ENCODE measurements at places on chromosomes 4 and X.
A peak's percentile ranks its signal among the peaks of the same experiment; 100 is the strongest.

- DNase-seq, result no peak
Observed at GRCh38 chrX:69298466-69299140, 133.3 kb upstream of the PJA1 start.

- no peak for DNase-seq
Observed at GRCh38 chrX:25083661-25084060, 67.9 kb upstream of the ARX start.

GRCh38 chrX:139890991-139891700 lies 41.7 kb downstream of the ATP11C start:
- no peak for DNase-seq

DNA sequence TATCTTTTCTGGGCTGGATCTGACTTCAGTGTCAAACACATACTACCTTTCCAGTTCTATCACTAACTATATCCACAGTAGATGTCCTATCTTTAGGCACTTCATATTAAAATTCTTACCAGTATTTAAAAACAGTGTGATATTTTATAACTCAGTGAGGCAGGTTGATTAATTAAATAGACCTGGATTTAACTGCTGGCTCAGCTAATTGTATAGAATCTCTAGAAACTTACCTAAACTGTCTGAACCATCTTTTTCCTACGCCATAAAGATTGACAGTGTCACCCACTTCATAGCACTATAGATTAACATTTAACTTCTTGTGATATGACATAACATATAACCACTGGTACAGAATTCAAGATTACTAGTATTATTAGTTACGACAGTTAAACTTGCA lies 935.3 kb downstream of the FAT4 start:
- DNase-seq, result no peak

DNA sequence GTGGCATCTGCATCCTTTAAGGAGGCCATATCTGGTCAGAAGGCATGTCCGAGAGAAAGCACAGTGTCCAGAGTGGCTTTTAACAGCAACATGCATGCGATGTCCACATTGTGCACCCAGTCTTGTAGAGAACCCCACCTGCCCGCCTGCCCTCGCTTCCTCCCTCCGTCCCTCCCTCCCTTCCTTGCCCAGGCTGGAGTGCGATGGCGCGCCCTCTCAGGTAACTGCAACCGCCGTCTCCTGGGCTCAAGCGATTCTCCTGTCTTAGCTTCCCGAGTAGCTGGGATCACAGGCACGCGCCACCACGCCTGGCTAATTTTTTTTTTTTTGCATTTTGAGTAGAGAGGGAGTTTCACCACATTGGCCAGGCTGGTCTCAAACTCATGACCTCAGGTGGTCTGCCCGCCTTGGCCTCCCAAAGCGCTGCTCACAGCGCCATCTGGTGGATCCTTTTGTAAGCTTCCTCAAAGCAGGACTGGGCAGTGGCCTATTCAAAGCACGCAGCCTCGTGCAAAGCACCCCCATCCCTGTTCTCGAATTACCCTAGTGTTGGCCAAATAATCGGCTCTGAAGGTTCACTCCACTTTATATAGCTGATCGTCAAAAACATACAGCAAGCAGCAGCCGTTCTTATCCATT lies 15.0 kb downstream of the BRCC3 start:
- DNase-seq, result no peak

DNA sequence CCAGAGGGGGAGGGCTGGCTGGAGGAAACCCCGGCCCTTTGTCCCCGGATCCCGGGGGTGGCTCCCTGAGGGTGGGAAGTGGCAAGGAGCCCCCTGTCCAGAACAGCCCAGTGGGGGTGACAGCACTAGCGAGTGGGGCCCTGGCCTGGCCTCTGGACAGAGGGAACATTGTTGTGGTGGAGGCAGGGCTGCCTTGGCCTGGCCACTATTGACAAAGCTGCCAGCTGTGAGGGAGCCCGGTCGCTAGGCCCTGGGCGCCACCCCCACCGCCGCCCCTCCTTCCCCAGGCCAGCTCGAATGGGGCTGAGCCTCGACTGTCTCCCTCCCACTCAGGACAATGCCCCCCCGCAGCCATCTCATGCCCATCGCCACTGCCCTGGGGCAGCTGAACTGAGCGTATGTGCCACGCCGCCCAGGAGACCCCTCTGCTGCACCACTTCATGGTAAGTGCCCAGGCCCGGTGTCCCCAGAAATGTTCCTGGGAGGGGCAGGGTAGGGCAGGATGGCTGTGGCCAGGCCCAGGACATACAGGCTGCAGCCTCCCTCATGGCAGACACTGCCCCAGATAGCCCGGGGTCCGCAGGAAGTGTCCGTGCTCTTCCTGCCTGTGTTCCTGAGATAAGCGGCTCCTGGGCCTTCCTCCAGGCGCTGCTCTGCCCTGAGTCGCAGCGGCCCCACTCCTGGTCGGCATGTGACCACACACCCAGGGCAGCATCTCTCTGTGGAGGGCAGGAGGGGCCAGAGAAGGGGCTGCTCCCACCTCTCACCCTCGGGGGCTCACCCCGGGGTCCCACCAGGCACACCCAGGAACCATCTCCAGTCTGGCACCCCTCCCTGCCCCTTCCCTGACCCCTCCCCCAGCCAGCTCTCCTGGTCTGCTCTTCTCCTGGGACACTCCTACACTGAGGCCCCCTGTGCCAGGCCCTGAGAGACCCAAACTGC lies 1.4 kb downstream of the PLXNB3 start:
- no peak for DNase-seq

- DNase-seq, result no peak
Observed at GRCh38 chrX:107207089-107207488, 678 bp downstream of the DNAAF6 start.

GRCh38 chr4:152014280-152014679 lies 253.5 kb upstream of the GATB start:
- DNase-seq, result no peak

DNA sequence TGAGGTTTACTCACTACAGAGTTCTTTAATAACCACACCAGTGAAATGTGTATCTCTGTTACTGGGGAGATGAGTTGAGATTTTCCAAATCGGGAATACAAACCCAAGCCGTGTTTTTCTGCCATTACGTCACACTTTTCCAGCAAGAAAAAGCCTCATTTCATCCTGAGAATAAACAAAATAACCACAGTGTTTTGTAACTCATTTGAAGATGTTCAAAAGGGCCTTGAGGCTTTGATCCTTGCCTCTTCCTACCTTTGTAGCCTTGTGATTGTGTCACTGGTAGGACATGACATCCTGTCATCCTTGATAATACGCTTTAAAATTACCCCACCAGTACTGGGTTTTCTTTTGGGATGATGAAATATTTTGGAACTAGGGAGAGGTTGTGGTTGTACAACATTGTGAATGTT lies 2.9 kb downstream of the USP11 start:
- DNase-seq, result no peak

GRCh38 chr4:145609481-145610427 lies 9.4 kb upstream of the MMAA start:
- no peak for DNase-seq

GRCh38 chr4:122131562-122132157 lies 20.5 kb upstream of the BLTP1 start:
- DNase-seq, result no peak

DNA sequence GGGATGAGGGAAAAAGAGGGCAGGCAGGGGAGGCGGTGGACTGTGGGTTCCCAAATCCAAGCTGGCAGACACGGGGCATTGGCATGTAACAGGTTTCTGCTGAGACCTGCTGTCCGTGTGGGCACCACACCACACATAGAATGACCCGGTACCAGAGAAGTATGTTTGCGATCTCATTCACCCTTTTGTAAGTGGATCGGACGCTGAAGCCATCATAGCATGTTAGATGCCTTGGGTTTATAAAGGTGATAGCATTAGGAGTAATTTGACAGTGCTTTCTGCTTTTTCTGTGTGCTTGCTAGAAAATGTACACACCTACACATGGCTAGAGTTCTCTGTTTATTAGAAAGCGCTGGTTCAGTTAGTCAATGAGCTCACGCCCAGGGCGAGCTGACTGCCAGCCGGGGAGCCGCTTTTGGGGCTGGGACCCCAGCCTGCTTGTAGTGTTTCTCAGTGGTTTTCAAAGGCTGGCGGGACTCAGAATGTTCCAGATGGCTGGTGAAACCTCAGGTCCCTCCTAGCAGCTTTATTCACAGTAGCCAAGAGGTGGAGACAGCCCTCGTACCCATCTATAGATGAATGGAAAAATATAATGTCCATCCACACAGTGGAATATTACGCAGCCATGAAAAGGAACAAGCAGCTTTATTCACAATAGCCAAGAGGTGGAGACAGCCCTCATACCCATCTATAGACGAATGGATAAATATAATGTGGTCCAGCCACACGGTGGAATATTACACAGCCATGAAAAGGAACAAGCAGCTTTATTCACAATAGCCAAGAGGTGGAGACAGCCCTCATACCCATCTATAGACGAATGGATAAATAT lies 579 bp downstream of the IL3RA start:
- DNase-seq, result no peak

DNA sequence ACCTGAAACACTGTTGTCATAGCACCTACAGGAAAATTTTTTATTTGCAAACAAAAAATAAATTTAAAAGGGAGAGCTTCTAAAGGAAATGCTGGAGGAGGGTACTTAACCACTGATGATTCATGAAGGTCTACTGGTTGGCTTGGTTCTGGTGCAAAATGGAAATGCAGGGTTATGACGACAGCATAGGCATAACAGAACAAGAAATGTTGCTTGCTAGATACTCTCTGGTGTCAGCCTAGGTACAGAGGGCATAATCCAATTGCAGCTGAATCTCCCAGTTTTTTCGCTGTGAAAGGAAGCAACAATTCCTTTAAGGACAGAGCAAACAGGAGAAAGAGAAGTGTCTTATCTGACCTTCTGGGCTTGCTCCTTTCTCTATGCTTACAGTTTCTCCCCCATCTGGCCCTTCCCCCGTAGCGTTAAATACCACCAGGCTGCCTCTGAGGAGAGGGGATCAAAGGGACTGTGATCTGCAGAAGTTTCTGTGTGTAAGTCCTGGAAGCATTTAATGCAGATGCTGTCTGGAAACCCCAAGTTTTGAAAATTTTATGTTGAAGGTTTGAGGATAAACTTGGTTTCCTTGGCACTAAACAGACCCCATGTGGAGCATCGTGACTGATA lies 23.7 kb upstream of the CASK start:
- no peak for DNase-seq

GRCh38 chr4:30696191-30696590 lies 24.0 kb upstream of the PCDH7 start:
- DNase-seq, result no peak

GRCh38 chrX:13015536-13016236 lies 28.7 kb downstream of the FAM9C start:
- DNase-seq, result no peak

DNA sequence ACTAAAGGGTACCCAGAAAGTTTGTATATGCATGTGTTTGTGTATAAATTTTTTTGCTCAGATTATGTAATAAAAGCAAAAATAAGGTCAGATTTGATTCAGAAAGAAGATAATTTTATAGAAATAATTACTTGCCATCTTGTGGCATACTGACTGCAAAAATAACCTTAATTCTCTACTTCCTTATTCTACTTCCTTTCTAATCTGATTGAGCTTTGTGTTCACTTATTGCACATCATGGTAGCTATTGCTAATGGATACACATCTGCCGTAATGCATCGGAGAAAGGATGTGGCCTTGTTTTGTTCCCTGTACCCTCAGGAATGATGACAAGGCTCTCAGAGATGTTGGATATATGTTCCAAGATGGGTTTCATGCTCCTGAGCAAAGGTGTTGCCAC lies 10.5 kb upstream of the GNPDA2 start:
- DNase-seq, result no peak

GRCh38 chr4:188109157-188109755 lies at the start of gene TRIML2:
Gene TRIML2, minus strand, starts transcription at chr4:188109603. Its CDS starts 4,235 bp downstream, at chr4:188105368.
- no peak for DNase-seq

GRCh38 chr4:115763051-115763450 lies 649.6 kb upstream of the NDST4 start:
- DNase-seq, result no peak

DNA sequence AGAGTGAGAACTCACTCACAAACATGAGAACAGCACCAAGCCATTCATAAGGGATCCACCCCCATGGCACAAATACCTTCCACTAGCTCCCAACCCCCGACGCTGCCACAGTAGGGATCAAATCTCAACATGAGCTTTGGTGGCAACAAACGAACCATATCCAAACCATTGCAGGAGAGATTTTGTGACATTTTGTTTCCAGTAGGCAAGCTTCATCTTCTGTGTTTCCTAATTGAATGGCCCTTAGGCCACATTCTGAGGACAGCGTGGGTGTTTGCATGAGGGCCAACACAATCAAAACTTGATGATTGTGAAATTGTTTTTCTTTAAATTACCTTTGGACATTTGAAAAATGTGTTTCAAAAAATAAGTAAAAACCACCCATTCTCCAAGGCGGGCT lies 102.6 kb upstream of the LNX1 start:
- no peak for DNase-seq

- no peak for DNase-seq
Observed at GRCh38 chrX:111013778-111014455, 82.1 kb upstream of the PAK3 start.

DNA sequence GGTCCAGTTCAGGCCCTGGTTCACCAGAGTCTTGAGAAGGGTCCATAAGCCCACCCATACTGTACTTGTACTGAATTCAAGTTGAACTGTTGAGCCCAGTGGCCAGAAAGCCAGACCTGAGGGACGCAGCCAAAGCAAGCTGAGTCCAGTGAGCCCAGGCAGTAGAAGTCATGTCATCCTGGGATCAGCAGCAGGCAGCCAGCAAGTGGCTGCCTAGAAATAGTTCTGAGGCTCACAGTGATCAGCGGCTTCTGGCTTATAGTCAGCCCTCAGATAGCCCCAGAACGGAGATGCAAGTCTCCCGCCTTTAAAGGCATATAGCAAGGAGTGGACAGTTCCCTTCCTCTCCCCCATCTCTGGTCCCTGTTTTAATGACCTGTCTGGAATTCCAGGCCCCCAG lies 347.1 kb downstream of the FBXW7 start:
- DNase-seq, result no peak

DNA sequence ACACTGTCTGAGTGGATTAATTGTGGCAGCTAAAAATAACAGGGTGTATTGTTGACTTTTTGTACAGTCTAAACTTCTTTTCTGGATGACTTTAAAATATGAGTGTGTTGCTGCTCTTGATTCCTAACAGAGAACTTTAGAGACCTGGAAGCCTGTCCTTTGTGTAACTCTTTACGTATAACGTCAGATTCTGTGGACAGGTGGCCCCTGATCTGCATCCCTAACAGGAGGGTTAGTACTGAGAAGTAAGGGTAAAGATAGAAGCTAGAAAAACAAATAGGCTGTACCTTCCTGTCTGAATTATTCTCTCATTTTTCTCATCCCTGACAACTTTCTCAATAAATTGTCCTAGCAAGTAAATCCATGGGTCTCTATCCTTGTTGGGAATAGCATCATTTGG lies 105.7 kb upstream of the LIMCH1 start:
- no peak for DNase-seq

GRCh38 chr4:46550471-46550870 lies 160.5 kb upstream of the GABRA2 start:
- DNase-seq, result no peak

DNA sequence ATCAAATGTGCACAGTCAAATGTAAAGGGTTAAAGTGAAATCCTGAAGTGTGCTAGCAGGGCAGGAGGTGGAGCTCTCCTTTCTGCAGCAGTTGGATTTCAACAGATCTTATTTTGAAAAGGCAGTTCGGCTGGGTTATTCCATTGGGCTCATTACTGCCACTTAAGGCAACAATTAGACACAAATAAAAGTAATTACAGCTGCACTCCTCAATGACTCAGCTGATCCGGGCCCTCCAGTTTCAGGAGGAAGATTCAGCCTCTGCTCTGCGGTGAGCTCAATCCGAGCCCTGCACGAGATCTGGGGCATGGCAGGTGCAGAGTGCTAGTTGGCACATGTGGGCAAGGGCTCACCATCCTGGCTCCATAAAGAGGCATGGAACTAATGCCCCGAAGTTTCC lies 85.4 kb downstream of the PHKA2 start:
- DNase-seq, result no peak

- DNase-seq, result peak; percentile 69
Observed at GRCh38 chrX:135974279-135974856, 580 bp upstream of the MMGT1 start.

Data from tibial artery (tissue), 4 donors.